ENCODE measurements at places on chromosomes 16 and 17.
A peak's percentile ranks its signal among the peaks of the same experiment; 100 is the strongest.

DNA sequence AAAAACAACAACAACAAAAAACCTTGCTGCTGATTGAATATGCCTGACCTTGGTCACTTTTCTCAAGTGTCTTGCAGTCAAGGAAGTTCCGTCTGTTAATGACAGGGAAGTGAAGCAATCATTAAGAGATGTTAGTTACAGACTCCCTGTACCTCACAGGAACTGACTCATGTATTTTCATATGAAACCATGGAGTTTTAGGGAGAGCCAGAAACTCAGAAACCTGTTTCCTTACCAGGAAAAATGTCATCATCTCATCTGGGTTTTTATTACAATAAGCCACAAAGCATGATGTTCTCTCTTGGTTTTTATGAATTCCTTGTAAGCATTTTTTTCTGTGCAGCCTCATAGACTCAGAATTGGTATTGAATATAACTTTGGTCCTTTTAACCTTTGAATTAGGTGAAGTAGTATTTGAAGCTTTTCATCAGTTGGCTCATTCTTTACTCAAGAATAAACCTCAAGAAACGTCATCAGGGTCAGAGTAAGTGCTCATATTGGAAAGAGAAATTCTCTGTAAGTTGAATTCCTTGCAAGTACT is 10.3 kb downstream of the LYRM1 start:
- no peak for DNase-seq

- no peak for DNase-seq
Measured at GRCh38 chr17:5830921-5831320, 239.3 kb upstream of the WSCD1 start.

GRCh38 chr16:73056921-73057290 is 9.0 kb upstream of the ZFHX3 start:
- DNase-seq = peak; percentile 13

- no peak for DNase-seq
Measured at GRCh38 chr16:80250381-80250780, 290.4 kb upstream of the DYNLRB2 start.

GRCh38 chr16:80591071-80591915 is 50.5 kb downstream of the DYNLRB2 start:
- DNase-seq = no peak

GRCh38 chr17:39979016-39979670 is 1.5 kb upstream of the PSMD3 start:
- no peak for DNase-seq

DNA sequence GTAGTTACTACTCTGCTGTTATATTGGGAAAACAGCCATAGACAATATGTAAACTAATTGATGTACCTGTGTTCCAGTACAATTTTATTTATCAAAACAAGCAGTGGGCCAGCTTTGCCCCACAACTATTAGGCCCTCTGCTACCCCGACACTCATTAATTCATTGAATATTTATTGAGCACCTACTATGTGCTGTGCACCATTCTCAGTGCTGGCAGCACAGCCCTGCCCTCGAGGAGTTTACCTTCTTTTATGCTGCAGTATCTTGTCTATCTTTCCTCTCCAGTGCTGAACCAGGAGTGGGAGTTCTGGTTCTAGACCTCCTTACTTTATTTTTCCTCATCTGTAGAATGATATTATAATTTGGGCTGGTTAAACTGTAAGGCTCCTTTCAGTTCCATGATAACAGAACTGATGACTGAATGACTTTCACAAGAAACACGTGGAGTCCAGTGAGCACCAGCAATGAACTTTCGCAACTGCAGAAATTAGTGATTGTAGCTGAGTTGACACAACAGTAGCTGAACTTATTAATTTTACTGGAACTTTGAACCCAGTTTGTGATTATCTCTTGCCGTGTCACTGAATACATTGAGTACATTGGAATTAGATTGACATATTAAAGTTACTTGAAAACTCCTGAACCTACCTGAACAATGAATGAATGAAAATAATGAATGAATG is 2.4 kb downstream of the GOSR2 start:
- DNase-seq = no peak

- no peak for DNase-seq
Measured at GRCh38 chr16:66494916-66495315, 55.0 kb downstream of the TK2 start.

DNA sequence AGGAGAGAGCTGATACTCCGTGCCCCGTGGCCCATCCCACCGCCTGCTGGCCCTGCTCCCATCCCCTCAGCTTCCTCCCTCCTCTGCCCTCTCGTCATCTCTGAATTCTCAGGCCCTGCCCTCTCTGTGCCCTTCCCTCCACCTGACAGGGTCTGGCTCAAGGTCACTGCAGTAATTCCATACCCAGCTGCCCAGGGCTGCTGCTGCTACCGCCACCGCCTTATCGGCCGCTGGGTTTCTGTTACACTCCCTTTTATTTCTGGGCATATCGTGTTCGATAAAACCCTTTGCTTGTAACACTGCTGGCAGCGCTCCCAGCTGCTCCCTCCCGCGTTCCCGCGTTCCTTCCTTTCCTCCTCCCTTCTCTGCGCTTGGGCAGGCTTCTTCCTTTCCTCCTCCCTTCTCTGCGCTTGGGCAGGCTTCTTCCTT is 1.2 kb downstream of the EPN3 start:
- peak; percentile 19 for DNase-seq

DNA sequence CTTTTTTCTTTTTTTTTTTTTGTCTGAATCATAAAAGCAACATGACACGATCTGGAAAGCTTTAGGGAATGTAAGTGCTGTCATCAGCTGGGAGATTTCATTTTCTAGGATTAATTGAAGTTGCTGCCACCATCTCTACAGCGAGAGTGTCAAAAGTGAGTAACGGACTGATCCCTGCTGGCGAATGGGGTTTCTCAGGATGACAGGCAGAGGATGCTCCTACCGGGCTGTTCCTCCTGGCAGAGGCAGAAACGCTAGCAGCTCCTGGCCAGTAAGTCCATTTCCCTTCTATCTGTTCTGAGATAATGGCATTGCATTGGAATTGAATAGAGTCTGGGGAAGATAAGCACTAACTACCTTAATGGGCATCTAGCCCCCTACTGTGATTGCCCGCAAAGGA is 80.5 kb upstream of the KIFC3 start:
- no peak for DNase-seq

DNA sequence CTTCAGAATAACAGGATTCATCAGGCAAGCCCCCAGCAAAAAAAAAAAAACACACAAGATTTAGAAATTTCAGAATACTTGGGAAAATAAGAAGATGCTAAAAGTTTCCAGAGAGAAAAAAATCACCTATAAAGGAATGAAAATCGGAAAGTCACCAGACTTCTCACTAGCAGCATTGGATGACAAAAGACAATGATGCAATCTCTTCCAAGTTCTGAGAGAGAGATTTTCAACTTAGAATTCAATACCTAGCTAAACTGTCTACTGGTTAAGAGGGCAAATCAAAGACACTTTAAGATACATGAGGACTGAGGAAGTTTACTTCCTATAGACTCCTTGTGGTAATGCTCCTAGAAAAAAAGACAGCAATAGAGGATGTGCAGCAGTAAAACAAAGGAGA is 23.9 kb upstream of the TNS4 start:
- no peak for DNase-seq

DNA sequence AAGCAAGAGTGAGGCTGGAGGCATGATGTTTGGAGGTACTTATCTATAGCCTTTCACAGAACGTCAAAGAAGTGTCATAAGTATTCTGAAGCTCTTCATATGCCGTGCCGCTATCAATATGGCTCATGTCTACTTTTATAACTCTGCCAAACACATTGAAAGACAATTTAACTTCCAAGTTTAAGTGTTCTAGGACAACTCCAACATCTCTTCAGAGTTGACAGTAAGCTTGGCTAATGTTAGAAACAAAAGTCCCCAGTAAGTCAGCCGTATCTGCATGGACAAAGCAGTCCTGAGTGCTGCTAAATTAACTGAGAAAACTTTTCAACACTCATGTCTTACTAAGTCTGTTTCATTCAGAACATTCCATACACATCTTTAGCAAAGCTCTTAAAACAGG is 32.2 kb downstream of the GRB2 start:
- no peak for DNase-seq

DNA sequence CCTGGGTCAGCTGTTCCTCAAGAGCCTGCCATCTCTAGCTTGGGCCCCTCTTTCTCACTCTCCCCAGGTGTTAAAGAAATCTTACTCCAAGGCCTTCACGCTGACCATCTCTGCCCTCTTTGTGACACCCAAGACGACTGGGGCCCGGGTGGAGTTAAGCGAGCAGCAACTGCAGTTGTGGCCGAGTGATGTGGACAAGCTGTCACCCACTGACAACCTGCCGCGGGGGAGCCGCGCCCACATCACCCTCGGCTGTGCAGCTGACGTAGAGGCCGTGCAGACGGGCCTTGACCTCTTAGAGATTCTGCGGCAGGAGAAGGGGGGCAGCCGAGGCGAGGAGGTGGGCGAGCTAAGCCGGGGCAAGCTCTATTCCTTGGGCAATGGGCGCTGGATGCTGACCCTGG is 6.8 kb downstream of the CNP start:
- DNase-seq = no peak

DNA sequence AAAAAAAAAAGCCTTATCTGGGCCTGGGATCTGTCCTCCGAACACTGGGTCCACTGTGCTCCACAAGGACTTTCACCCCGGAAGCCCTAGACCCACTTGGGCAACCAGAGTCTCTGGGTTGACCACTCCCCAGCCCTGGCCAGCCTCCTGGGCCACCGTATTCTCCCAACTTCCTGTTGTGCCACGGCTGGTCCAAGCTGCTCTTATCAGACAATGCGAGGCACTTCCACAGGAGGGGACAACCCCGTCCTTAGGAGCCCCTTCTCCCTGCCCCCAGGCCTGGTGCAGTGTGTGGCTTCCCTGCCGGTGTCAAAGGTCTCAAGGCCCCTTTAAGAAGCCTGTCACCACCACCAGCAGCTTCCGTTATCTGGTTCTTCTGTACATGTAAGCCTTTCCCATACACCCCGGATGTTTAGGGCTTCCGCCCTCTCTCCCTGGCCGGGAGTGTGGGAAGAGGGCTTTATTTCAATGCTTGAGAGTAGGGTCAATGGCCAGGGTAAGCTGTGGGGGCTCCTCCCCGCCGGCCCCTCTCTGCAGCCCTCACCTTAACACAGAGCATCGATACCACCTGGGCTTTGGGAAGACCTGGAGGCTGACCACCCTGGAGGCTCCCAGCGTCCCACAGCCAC is 313.0 kb downstream of the SEC14L1 start:
- no peak for DNase-seq

DNA sequence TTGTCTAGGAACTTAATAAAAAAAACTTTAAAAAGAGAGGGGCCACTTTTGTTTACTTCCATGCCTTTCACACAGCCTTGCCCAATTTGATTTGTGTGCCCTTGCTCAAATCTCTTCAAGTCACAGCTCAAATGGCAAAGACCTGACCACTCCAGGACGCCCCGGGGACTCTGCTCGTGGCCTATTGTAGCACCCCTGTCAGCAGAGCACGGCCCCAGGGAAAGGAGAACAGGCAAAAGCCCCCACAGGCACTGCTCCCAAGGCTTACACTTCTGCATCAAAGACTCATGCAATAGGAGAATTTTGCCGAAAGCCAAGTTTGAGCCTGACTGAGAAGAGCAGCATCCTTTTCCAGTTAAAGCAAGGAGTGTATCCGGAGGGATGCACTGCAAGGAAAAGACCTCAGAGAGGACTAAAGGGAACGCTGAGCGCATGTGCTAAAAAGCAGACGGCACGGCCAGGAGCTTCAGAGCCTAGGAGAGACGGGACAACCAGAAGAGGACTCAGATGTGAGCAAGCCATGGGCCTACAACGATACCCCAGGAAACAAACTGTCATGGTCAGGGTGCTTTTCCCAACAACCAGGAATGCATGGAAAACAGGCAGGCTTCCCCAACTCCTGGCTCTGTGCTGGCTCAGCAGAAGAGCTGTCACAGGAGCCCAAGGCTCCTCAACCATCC is 8.2 kb downstream of the CREBBP start:
- DNase-seq = no peak

- no peak for DNase-seq
Measured at GRCh38 chr17:77590951-77591735, 367.4 kb upstream of the TNRC6C start.

- no peak for DNase-seq
Measured at GRCh38 chr16:77564791-77565390, 130.1 kb upstream of the ADAMTS18 start.
